ENCODE measurements at places on chromosomes 3 and 15. TPM values are rescaled to one million over a fixed set of nuclear protein-coding genes. Genes with fewer than 3 reads are reported as not detected.

DNA sequence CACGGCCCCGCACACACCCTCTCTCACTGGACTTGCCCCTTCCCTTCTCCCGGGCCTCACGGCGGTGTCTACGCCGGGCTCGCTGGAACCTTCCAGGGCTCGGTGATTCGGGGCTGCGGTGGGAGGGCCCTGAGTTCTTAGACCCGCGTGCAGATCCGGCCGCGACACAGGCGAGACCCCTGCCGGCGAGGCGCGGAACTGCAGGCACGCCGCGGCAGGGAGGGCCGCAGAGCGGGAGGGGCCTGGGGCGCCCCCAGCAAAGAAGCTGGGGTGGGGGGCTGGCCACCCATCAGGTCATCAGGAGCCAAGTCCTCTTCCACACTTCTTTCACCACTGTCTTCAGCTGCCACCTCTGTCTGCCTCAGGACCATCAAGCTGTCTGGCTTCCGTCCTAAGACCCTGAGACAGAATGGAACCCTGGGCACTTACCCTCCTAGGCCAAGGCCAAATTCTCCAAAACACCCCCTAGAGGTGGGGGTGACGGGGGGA is 164.5 kb downstream of the XXYLT1 start:
- no peak for DNase-seq

DNA sequence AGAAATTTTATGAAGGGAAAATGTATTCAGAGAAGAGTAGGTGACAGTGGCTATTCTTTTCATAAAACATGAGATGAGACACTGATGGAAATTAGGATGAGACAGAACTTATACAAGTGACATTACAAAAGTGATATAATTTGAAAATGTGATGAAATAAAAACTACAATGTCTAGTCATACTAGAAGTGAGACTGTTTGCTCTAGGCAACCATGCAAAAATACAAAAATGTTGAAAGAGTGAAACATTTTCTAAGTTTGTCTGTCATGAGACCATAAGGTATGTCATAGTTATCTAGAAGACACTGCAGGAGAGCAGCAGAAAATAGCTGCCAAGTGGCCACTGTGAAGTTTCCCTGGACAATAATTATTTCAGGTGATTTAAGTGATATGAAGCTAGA is 459.5 kb downstream of the DIPK2A start:
- DNase-seq: no peak

GRCh38 chr3:81033684-81034083 is 727.8 kb downstream of the GBE1 start:
- DNase-seq: no peak

DNA sequence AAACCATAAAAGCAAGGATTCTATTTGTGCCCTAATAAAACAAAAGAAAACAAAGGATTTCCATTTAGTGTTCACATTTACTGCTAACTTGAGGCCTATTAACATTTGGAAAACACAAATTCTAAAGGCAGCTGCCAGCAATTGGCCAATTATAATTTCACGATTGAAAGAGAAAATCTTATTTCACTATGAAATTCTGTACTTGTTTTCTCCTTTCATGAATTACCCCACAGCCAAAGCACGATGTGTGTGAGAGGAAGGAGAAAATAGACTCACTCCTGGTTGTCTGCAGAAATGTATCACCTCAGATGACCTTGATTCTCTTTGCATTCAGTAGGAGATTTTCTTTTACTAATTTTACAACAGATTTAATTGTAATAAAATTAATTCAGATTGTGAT is 242.8 kb upstream of the GBE1 start:
- DNase-seq: no peak

Gene GPR156
- not detected for total RNA-seq

DNA sequence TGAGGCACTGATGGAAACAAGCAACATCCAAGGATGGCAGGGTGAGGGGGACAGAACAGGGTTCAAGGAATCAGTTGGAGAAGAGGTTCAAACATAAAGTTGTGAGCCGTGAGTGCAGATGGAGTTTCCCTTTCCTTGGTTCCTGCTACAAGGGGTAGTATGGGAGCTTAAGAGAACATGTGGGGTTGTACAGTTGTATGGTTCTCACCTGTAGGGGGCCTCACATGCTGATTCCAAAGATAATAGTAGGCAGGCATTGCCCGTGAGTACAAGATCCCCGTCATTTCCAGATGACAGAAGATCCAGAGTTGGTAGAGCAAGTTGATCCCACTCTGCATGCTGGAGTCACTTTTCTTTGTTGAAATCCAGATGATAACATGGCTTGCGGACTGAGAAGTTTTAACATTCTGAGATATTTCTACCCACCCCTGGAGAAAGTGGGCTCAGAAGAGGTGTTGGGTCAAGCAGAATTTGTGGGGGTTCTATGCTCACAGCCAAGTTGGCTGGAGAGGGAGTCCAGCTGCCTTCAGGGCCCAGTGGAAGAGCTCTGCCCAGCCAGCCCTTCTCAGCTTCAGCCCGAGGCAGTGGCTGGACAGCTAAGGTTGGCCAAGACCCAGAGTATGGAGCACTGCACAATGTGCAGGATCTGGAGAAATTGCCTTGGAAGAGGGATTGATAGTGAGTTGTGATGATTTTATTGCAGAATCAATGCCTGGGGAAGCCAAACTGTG is 141.8 kb downstream of the THSD4 start:
- no peak for DNase-seq

Gene RSRC1
- 22.5 TPM for total RNA-seq

GRCh38 chr3:159974-160373 is 36.6 kb upstream of the CHL1 start:
- no peak for DNase-seq

DNA sequence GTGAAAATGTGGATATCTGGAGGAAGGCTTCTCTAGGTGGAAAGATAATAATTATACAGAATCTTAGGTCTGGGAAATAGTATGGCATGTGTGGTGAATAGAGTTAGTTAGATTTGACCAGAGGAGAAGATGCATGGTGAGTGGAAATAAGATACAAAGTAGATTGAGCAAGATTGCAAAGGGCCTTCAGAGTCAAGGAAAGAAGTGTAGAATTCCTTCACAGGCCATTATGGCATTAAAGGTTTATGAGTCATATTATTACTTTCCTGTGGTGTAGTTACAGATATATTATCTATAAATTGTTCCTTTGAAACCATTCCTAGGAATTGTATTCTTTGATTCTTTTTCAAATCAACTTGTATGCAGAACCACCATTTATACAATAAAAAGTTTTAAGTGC is 660.3 kb downstream of the SI start:
- no peak for DNase-seq

Gene PROS1
- 24.0 TPM for total RNA-seq

Gene EXD1
- total RNA-seq: not detected

Gene RAB7A
- 93.0 TPM for total RNA-seq

DNA sequence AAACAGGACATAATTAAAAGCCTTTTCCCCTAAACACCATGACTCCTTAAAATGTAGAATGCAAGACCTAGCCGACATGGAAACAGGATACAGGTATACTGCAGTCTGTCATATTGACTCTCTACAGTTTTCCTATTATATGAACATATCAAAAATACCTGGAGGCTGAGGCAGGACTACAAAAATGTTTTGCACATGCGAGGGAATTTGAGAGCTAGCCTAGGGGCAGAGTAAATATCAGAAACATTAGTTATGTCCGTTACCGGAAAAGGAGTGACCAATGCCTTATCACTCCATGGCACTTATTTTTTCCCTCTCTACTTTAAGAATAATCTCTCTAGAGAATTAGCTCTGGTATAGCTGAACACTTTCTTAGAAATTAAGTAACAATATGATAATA is 732.3 kb downstream of the TUSC7 start:
- no peak for DNase-seq

DNA sequence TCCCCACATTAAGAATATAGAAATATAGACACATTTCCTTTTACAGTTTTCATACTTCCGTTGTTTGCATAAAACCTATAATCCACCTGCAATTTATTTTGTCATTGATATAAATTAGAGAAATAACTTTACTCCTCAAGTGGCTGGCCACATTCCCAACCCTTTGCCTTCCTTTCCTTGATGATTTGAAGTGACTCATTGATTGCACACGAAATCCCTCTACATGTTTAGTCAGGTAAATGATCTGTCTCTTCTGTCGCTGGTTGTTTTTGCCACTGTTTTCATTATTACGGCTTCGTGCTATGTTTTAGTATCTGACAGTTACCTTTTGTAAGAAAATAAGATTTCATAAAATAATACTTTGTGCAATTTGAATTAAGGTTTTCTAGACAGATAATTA is 272.2 kb upstream of the NR2E3 start:
- DNase-seq: no peak

DNA sequence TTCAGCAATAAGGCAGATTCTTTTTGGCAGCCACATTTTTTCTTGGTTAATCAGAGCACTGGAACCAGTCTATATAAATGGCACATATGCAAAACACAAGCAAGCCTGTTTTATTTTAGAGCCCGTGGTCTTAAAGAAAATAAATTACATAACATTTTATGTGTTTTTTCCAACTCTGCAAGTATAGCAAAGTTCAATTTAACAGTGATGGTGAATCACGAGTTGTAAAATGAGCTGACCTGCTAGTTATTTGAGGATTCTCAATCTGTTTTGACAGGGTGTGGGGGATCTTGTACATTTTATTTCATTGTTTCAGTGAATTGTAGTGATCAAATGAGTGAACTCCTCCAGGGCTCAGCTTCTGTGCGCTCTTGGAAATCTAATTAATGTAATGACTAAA is 2.7 kb downstream of the ARHGEF26 start:
- DNase-seq: no peak

- no peak for DNase-seq
Measured at GRCh38 chr15:80823995-80824394, 44.8 kb downstream of the CEMIP start.

Gene PLS1
- total RNA-seq: 13.5 TPM

GRCh38 chr3:41888368-41889076 is 73.4 kb downstream of the ULK4 start:
- DNase-seq: no peak

- DNase-seq: no peak
Measured at GRCh38 chr15:77584201-77584600, 48.5 kb downstream of the LINGO1 start.

Gene IMPG2
- 0.19 TPM for total RNA-seq

- DNase-seq: no peak
Measured at GRCh38 chr3:185912512-185912911, 25.3 kb downstream of the TRA2B start.

GRCh38 chr3:81716870-81717509 is 44.5 kb downstream of the GBE1 start:
- no peak for DNase-seq

Gene GATM
- total RNA-seq: 11.1 TPM

- DNase-seq: no peak
Measured at GRCh38 chr3:38110314-38111050, 26.4 kb downstream of the ACAA1 start.

Gene SLC7A14
- total RNA-seq: not detected

- DNase-seq: no peak
Measured at GRCh38 chr3:86782286-86782685, 208.7 kb downstream of the VGLL3 start.

Gene CCR3
- total RNA-seq: not detected

DNA sequence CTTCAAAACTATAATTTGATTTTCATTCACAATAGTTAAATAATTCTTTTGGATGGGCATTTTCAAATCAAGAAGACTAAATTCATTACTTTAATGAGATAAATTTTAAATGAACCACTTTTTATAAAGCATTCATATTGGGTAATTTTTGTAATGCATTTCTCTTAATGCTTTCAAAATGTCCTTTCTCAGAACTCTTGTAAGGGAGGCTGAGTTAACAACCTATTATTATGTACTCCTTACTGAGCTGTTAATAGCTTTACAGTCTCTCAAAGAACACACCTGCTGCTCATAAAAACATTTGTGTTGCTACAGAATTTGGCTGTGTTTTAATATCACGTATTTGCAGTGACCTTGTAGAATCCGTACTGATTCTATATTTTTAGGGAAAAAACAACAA is 334.0 kb upstream of the ARL6 start:
- no peak for DNase-seq

Gene ATP10A
- total RNA-seq: 2.4 TPM

- DNase-seq: no peak
Measured at GRCh38 chr3:43997316-43997715, 244.4 kb upstream of the TOPAZ1 start.

Gene NR1I2
- not detected for total RNA-seq

DNA sequence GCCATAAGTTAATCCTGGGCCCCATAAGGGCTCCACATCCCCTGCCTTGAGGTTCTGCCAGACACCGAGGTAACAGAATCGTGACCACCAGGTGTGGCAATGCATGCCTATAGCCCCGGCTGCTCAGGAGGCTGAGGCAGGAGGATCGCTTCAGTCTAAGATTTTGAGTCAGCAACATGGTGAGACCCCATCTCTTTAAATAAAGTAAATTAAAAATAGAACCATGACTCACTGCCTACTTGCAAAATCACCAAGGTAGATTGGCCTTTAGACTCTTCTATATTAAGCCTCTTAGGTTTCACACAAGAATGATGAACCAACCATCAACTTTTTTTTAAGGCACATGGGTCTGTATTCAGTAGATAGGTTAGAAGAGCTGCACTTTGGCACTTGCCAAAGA is 9.7 kb downstream of the WDR5B start:
- DNase-seq: no peak

- no peak for DNase-seq
Measured at GRCh38 chr3:108420926-108421325, 89.5 kb downstream of the MYH15 start.

Gene TGM4
- not detected for total RNA-seq

GRCh38 chr15:45314960-45315359 is 62.9 kb downstream of the SLC28A2 start:
- no peak for DNase-seq

Gene REC114
- total RNA-seq: not detected

GRCh38 chr15:38652998-38653397 is 88.4 kb upstream of the RASGRP1 start:
- DNase-seq: no peak

Gene DNAH1
- total RNA-seq: 1.6 TPM

DNA sequence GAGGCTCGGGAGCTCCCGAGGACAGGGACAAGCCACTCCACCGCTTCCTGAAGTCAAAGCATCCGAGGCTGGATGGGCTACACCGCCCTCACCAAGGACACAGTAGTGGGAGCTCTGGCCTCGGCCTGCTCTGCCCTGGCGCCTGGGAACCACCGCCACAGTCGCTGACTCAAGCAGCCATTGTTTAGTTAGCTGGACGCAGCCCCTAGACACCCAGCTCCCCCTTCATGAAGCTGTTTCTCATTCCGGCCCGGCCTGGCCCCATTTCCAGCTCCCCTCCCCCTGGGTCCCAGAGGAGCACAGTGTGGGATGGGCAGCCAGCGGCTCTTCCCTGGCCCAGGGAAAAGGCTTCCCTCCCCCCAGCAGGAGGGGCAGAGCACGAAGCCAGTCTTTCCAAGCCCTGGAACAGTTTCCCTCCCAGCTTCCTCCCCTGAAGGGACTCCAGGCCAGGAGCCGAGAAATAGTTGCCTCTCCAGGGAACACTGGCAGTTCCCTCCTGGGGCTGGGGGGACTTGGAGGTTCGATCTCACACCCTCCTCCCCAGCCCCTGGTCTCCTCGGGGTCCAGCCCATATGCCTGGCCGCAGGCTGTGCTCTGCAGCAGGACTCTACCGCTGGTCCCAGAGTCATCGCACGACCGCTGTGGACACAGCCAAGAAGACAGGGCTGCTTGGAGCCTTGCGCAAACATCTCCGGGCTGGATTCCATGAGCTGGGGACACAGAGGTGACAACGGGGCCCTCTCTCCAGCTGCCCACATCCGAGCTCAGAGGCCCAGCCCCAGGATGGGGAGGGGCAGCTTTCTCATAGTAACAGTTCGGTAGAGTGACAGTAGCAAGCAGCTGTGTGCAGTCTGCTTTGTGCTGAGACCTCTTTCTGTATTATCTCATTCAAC is 10.0 kb downstream of the PLXND1 start:
- no peak for DNase-seq
